ENCODE measurements at places on chromosomes 1 and 21. TPM values are rescaled to one million over a fixed set of nuclear protein-coding genes. Genes with fewer than 3 reads are reported as not detected.

DNA sequence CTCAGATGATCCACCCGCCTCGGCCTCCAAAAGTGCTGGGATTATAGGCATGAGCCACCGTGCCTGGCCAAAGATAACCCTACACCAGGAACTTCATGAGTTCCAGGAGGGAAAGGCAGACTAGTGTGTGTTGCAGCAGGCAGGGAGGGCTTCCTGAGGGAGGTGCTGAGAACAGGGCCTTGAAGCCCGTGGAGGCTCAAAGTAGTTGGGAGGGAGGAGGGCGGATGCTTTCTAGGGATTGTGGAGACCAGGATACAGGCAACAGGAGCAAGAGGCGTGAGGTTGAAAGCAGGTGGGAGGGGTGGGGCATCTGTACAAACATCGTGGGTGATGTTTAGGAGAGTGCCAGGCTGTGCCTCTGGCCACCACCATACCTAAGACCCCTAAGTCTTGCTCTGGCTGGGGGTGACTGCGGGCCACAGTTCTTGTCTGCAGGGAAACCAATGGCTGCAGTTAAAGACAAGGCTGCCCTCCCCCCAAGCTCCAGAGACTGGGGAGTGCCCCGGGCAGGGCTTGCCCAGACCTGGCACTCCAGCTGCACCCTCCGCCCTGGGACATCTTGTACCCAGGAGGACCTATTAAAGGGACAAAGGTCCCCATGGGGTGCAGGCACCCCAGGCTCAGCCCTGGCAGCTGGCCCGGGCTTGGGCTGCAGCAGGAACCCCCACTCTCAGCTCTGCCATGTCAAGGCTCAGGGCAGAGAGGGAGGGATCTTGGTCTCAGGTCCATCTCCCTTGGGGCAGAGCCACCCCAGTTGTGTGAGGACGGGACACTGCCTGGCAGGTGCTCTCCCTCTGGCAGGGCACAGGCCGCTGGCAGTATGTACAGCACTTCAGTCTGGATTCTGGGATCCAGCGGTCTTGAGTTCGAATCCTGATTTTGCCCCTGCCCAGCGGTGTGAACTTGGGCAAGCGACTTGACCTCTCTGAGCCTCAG, 22.1 kb upstream of the CASZ1 start:
- no peaks in the 10 kb centered on the region for H3K36me3 ChIP-seq
- no peak overlapping the region for H3K4me3 ChIP-seq
- H3K27me3 ChIP-seq, result peaks cover 36% of the 10 kb centered on the region
- H3K27ac ChIP-seq, result no peak overlapping the region
- no peaks in the 10 kb centered on the region for H3K4me1 ChIP-seq

The OR2T2 gene
- not detected for total RNA-seq

GRCh38 chr1:58065520-58065919, 481.0 kb downstream of the OMA1 start:
- no peaks in the 10 kb centered on the region for H3K36me3 ChIP-seq
- no peak overlapping the region for H3K27ac ChIP-seq
- no peaks in the 10 kb centered on the region for H3K27me3 ChIP-seq
- DNase-seq, result no peak

DNA sequence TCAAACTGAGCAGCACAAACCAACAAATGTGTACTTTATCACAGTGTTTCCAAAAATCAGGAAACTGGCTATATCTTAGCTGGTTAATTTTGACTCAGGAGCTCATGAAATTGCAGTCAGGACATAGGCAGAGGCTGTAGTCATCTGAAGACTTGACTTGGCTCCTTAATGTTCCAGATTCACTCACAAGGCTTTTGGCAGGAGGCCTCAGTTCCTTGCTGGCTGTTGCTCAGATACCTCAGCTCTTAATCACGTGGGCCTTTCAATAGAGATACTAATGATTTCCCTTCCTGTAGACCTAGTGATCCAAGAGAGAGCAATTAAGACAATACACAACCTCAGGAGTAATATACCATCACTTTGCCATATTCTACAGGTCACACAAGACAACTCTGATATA, 537.7 kb downstream of the BRINP3 start:
- H3K27ac ChIP-seq, result no peak overlapping the region
- no peaks in the 10 kb centered on the region for H3K27me3 ChIP-seq
- H3K36me3 ChIP-seq, result no peaks in the 10 kb centered on the region
- no peak for DNase-seq
- H3K4me1 ChIP-seq, result no peaks in the 10 kb centered on the region

GRCh38 chr1:223244366-223245103, 101.5 kb upstream of the TLR5 start:
- H3K36me3 ChIP-seq, result no peaks in the 10 kb centered on the region
- H3K4me1 ChIP-seq, result no peaks in the 10 kb centered on the region
- peaks cover 12% of the 10 kb centered on the region for H3K27me3 ChIP-seq
- H3K4me3 ChIP-seq, result no peak overlapping the region

The TNFRSF25 gene
- total RNA-seq, result 5.0 TPM

- no peaks in the 10 kb centered on the region for H3K36me3 ChIP-seq
- H3K4me1 ChIP-seq, result no peaks in the 10 kb centered on the region
- DNase-seq, result no peak
- no peak overlapping the region for H3K4me3 ChIP-seq
Observed at GRCh38 chr1:62089570-62089969, 105.1 kb upstream of the L1TD1 start.

DNA sequence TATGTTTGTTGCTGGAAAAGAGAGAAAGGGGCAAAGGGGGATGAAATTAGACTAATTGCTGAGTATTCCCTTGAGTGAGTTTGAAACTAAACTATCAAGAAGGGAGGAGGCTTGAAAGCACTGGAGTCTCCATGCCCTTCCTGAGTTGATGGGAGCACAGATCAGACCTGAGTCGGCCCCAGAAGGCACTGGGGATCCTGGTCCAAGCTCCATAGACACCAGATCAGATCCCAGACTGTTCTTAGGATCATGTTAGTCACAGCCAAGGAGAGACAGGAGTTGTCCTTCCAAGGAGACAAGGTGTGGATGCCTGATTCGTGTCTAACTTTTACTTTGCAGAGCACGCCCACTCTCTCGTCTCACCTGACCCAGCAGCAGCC, 152.3 kb downstream of the NR5A2 start:
- no peak overlapping the region for H3K4me3 ChIP-seq
- peaks cover 41% of the 10 kb centered on the region for H3K4me1 ChIP-seq
- DNase-seq, result no peak
- peak overlapping the region; percentile 80 for H3K27ac ChIP-seq
- H3K27me3 ChIP-seq, result no peaks in the 10 kb centered on the region

The LENEP gene
- total RNA-seq, result 0.88 TPM

Measured in osteoblast (primary cell).